A549 treated with AZD2906 at 1 μM for 4 hours (cell line): ENCODE measurements at places on chromosomes 5 and 9. TPM values are rescaled to one million over a fixed set of nuclear protein-coding genes. Genes with fewer than 3 reads are reported as not detected.

The NIPAL4 gene
- 9.1 to 11.9 TPM (median 10.0 TPM) in 5 replicates for total RNA-seq

The HAPLN1 gene
- not detected in 5 replicates for total RNA-seq

The TNFAIP8 gene
- total RNA-seq = 12.0 to 27.2 TPM (median 15.6 TPM) in 5 replicates

The SLC28A3 gene
- 0.01 to 0.02 TPM in 2 of 5 replicates, not detected in the others for total RNA-seq

The MYOZ3 gene
- 0.03 to 0.06 TPM in 2 of 5 replicates, not detected in the others for total RNA-seq

The TRPM3 gene
- total RNA-seq = not detected in 5 replicates

The C5orf58 gene
- total RNA-seq = not detected in 5 replicates

The BTNL3 gene
- not detected in 5 replicates for total RNA-seq

The NR6A1 gene
- 1.4 to 2.0 TPM (median 1.7 TPM) in 5 replicates for total RNA-seq

The ANKRD20A1 gene
- 0.82 to 2.4 TPM (median 1.2 TPM) in 5 replicates for total RNA-seq

The NKD2 gene
- total RNA-seq = 17.9 to 25.5 TPM (median 24.3 TPM) in 5 replicates

The SAPCD2 gene
- total RNA-seq = 14.8 to 26.1 TPM (median 23.7 TPM) in 5 replicates

The C7 gene
- not detected in 5 replicates for total RNA-seq

The AQP7 gene
- 0.25 to 0.53 TPM (median 0.32 TPM) in 5 replicates for total RNA-seq

The INSL4 gene
- 14.4 to 17.2 TPM (median 16.2 TPM) in 5 replicates for total RNA-seq

The C5orf46 gene
- total RNA-seq = 0.13 to 0.29 TPM in 2 of 5 replicates, not detected in the others

The FAT2 gene
- under 0.01 to 0.01 TPM in 2 of 5 replicates, not detected in the others for total RNA-seq

The ADAMTS2 gene
- total RNA-seq = 0.03 to 0.15 TPM (median 0.08 TPM) in 5 replicates
